ENCODE measurements at places on chromosomes 7 and 10.

DNA sequence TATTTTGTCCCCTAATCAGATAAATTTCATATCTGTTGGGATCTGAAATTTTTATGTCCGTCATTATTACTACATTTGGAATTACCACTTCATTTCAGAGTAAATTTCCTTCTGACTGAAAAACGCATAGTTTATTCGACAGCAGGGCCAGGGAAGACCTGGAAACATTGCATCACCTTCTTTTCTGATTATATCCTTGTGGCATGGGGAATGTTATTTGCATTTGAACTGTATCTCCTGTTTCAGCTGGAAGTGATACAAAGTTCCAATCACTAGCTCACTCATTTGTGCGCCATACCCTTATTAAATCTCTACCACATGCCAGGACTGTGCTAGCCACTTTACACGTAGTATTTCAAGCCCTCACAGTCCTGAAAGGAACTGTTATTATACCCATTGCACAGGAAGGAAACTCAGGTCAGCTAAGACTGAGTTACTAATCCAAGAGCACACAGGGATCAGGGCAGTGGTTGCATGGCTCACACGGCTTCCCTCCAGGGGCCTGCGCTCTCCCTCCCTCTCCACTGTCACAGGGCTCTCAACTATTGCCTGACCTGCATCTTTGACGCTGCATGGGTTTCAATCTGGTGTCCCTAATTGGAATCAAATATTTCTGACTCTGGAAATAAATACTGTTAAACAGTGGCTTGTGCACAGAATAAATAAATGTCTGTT lies 84.4 kb upstream of the NANOS1 start:
- no peak for DNase-seq

DNA sequence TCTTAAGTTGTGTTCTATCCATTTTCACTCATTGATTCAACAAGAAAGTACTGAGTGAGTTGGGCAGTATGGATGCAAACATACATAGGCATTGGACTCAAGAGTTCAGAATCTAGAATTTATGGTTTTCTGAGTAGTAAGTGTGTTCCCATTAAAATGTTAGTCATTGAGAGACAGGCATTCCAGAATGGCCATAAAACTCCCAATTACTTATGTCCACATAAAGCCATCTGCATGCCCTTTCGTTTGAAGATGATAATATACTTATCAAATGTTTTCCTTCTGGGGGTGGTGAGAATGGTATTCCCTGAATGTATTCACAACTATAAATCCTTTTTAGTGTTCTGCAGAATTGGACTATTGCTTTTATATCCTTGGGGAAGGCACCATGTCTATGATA lies 131.6 kb downstream of the CD36 start:
- DNase-seq: no peak

- DNase-seq: no peak
These were observed 4.7 kb upstream of the LANCL2 start for GRCh38 chr7:55360486-55360885.

DNA sequence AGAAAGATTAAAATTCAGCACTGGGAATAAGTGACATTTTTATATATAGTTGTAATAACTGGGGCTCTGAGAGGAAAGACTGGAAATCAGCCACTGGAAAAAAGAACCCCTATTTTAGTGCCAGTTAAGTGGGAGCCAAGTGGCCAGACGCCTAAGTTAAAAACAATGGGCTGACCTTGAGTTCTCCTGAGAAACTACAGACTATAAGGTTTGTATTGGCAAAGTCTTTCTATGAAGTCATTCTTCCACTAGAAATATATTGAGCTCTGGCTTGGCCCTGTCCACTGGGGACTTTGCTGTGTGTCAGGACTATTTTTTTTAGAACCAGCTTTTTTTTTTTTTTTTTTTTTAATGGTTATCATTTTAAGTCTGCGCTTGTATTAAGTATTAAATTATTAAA lies 210.6 kb upstream of the FZD8 start:
- no peak for DNase-seq

DNA sequence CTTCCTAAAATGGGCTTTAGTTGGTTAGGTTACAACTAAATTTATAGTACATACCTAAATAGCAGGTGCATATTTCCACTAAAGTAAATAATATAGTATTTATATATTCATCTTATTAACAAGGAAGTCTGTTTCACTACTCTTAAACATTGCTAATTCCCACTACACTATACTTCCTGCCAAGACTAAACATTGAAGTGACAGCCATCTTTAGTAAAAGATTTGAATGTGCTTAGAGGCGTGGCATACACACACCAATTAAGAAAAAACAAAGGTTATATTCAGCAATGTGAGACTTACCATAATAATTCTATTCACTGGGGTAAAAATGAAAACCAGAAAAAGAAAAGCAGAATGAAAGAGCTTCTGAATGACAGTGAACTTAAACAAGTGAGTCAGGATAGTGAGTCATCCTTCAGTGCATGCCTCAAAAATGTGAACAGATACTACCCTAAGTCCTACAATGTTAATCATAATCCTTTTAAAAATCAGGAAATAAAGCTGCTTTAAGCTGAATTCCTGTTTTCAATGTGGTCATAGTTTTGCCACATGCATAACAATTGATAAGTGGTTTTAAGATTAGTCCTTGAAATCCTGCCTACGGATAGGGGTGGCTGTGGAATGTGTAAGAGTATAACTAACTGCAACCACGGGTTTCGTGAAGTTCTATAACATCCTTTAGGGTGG lies 59.4 kb downstream of the USP6NL start:
- no peak for DNase-seq
